ENCODE measurements at places on chromosomes 12 and 14. TPM values are rescaled to one million over a fixed set of nuclear protein-coding genes. Genes with fewer than 3 reads are reported as not detected.

SMARCC2 gene
- 31.4 TPM for polyA plus RNA-seq

KCNH3 gene
- polyA plus RNA-seq = 0.24 TPM

KRT6C gene
- 229 TPM for polyA plus RNA-seq

NTS gene
- polyA plus RNA-seq = 0.31 TPM

YARS2 gene
- 19.8 TPM for polyA plus RNA-seq

MUCL1 gene
- polyA plus RNA-seq = not detected

DBX2 gene
- polyA plus RNA-seq = not detected
